Left renal pelvis (tissue), 4 donors: ENCODE measurements at places on chromosomes 7 and 10.

DNA sequence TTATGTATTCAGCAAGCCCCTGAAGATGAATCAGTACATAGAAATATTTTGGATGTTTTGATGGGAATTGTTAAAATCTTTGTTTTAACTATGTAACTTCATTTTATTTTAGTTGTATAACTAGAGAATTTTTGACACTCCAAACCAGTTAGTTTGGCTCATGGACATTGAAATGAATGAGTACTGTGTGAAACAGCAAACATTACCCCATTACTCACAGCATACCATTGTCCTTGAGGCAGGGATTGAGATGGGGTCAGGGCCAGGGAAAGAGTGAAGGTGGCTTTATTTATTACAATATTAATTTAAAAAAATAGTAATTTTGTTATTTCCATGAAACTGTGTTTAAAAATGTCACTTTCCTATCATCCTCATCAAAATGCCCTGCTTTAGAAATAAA lies 4.8 kb upstream of the BMPER start:
- DNase-seq: no peak

DNA sequence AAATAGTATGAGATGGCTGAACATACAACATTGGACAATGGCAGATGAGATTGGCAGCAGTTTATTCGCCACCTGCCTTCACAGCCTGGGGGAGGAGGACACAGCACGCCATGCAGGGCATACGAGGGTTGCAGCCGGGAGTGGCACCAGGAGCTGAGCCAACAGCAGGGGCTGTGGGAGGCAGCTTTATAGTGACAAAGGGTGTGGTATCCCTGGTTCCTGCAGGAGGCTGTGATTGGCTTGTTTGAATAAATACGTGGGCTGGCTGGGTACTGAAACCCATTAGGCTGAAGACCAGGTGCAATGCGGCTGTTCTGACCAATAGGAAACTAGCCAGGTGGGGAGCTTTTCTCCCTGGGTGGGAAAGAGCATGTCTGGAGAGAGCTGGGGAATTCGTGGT lies 68.9 kb upstream of the LEP start:
- DNase-seq: no peak

GRCh38 chr7:128003167-128003566 lies 28.1 kb downstream of the LRRC4 start:
- DNase-seq: no peak

GRCh38 chr7:52925332-52925731 lies 110.1 kb upstream of the POM121L12 start:
- no peak for DNase-seq

DNA sequence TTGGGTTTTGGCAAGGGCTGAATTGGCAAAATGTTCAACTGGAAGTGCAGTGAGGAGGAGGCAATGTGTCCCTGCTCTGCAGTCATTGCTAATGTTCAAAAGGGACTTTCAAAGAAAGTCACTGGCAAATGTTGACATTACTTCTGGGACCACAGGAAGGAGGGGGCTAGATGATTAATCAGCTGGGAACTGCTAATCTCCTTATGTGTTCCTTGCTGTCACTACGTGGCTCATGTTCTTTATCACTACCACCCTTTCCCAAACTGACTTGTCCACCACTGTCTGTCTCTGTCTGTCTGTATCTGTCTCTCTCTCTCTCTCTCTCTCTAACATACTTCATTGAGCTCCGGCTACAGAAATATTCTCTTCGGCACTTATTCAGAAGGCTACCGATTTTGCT lies 86.9 kb upstream of the MTPN start:
- DNase-seq: no peak

- no peak for DNase-seq
Measured at GRCh38 chr10:112622786-112623185, 175.8 kb downstream of the VTI1A start.

DNA sequence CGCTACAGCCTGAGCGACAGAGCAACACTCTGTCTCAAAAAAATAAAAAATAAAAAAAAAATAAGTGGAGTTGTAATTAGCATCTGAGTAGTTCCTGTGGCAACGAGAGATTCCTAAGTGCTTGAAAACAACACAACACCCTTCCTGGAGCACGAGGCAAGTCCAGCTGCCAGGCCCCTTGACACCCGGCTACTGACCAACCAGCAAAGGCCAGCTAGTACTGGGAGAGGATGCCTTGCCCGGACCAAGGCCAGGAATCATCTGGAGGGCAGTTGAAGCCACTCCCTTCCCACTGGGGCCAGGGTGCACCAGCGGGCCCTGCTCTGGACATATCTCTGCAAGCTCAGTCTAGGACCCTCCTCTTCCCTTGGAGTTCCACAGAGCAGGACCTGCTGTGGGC lies 536 bp downstream of the C10orf105 start:
- DNase-seq: no peak

- DNase-seq: no peak
Measured at GRCh38 chr10:86862373-86862772, 95.0 kb downstream of the MMRN2 start.

GRCh38 chr7:22292531-22292930 lies 64.4 kb downstream of the RAPGEF5 start:
- no peak for DNase-seq

- no peak for DNase-seq
Measured at GRCh38 chr10:46541017-46541661, 15.3 kb downstream of the GPRIN2 start.

DNA sequence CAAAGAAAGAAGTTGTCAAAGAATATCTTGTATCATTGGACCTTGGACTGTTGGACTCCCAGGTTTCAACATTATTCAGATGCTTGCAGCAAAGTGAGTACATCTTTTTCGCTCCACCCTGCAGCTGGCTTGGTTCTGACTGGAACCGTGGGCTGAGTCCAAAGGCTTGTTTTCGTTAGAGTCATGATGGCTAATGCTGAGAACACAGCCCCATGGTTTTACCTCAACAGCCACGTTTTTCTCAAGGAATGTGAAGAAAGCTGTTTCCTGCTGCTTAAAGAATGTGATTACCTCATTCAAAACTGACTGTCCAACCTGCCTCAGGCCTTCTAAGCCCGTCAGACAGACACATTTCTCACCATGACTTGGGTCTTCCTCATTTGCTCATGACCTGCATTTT lies 69.5 kb downstream of the STEAP1B start:
- no peak for DNase-seq

GRCh38 chr7:103710247-103710646 lies 264.2 kb upstream of the SLC26A5 start:
- no peak for DNase-seq

DNA sequence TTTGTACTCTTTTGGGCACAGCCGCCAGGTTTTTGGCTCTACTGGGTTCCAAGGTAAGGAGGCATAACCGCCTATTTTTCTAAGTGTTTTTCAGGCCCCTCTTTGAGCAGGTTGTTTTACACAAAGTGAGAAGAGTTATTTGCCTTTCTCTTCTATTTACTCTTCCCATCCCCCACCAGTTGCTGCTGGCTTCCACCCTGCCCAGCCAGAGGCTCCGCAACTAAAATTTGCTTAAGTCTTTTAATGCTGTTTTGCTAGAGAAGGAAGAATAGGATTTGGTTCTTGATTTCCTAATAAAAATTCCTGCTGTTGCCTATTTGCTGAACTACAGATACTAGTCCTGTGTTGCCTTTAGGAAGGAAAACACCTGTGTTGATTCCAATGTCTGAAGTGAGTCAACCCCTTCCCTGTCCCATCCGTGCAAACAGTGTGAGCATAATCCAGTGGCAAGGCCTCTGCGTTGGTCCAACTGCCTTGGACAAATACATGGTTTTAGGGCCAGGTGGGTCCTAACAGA lies 1.9 kb downstream of the PLA2G12B start:
- no peak for DNase-seq

DNA sequence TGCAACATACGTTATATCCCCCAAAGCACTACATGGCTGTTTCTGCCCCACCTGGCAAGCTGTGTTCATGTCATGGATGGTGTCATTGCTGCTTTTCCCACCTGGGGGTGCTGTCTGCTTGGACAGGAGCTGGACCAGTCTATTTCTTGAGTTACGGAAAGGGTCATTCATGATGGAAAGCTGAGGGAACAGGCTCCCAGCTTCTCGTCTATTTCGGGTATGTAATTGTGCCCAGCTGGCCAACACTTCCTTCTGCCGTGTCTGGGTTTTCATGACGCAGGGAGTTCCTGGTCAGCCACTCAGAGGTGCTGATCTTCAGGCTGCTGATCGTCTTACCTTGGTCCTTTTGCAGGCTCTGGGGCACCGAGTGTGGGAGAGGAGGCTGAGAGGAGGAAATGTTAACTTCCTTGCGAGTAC lies 8.6 kb downstream of the BTBD16 start:
- no peak for DNase-seq

DNA sequence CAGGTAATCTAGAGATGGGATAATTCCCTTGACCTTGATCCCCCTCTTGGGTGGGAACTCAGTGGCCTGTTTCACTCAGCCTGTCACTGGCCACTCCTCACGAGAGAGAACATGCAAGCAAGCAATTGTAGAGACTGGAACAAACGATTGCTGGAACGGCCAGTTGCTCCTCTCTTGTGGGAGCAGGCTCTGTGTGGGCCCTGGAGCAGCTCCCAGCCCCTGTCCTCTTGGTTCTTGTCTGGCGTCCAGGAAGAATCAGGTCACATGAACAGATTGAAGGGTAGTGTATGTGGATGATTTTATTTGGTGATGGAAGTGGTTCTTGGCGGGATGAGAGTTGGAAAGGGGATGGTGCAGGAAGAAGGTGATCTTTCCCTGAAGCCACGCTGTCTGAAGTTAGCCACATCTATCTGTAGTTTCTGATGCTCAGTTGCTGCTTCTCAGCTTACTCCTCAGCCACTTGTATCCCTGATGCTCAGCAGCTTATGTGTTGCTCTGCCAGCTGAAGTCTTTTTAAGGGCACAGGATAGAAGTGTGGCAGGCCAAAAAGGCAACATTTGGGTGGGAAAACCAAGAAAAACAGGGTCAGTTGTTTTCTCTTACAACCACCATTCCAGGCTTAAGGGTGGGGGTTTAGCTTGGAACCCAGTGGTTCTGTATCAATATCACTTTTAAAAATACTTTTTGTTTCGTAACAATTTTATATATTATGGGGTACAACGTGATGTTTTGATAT lies 15.9 kb downstream of the RNF133 start:
- no peak for DNase-seq

DNA sequence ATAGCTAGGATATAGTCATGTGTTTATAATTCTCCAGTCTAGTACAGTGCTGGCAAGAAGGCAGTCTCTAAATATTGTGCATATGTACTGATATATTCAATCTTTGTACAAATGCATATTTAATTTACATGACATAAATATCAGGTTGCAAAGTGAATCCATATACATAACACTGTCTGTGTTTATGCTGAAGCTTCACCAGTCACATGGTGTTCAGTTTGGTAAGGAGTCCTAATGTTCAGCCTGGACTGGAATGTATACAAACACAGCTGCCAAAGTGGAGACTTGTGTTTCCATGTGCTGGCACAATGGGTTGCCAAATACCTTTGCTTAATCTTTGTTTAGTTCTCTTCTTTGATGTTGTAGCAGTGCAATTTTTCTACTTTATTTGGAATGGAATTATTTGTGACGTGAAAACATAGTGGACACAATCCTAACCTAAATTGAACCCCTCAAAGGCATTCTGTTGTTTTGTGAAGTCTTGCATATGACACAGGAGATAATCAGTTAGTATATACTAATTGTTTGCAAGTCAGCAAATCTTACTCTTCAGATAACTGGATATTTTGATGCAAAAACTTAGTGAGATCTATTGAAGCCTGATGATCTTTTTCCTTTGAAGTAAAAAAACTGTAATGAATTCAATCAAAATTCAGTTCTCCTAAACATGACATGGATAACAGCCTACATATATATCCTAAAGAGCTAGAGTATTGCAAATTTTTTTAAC lies 17.3 kb upstream of the ARL4A start:
- no peak for DNase-seq

GRCh38 chr10:44325596-44326307 lies 59.1 kb downstream of the CXCL12 start:
- no peak for DNase-seq

DNA sequence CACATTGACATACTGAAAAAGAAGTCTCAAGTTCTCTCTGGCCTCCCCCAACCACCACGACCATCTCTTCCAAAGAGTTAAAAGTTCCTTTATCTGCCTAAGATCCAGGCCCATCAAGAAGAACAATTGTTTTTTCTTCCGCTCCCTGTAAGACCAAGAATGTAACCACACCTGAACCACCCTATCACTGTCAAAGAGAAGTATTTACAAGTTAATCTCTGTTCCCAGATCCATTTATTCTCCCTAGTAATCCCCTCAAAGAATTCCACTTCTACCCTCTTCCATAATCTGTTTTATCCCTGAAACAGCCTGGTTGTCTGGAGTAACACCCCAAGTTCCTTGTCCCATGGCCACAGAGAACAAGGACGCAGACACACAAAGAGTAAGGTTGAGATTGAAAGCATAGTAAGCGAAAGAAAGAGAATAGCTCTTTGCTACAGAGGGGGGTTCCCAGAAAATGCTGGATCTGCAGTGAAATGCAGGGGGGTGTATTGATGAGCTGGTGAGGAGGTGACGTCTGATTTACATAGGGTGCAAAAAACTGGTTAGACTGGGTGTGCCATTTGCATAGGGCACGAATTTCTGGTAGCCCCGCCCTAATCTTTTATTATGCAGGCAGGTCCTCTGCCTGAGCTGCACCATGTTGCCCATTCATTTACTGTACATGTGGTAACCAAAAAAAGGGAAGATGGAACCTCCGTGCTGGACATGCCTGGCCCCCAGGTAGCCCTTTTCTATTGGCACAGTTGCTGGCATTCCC lies 122.0 kb downstream of the SKIDA1 start:
- DNase-seq: no peak

- DNase-seq: no peak
Measured at GRCh38 chr7:95843286-95843685, 70.9 kb downstream of the DYNC1I1 start.
